ENCODE measurements at places on chromosomes 5 and 9.

GRCh38 chr5:172929371-172929838, 29.8 kb upstream of the RPL26L1 start:
- DNase-seq = no peak

DNA sequence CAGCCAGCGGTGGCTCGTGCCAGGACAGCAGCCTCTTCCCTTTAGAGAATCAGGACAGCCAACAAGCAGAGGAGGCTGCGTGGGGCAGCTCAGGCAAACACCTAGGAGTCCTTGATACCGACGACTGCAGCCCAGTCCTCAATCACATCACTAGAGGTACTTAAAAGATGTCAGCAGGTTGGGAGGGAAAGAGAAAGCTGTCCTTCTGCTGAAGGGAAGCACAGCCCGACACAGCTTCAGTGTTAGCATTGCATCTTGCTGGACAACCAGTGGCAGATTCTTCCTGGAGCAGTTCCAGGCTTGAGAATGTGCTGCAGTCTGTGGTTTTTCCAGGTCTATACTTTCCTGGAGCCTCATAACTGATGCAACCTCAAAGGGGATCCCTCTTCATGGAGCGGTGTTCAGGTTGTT, 230.5 kb downstream of the SYK start:
- DNase-seq = no peak

- no peak for DNase-seq
Observed at GRCh38 chr5:166672431-166672830, 1619.0 kb upstream of the WWC1 start.

DNA sequence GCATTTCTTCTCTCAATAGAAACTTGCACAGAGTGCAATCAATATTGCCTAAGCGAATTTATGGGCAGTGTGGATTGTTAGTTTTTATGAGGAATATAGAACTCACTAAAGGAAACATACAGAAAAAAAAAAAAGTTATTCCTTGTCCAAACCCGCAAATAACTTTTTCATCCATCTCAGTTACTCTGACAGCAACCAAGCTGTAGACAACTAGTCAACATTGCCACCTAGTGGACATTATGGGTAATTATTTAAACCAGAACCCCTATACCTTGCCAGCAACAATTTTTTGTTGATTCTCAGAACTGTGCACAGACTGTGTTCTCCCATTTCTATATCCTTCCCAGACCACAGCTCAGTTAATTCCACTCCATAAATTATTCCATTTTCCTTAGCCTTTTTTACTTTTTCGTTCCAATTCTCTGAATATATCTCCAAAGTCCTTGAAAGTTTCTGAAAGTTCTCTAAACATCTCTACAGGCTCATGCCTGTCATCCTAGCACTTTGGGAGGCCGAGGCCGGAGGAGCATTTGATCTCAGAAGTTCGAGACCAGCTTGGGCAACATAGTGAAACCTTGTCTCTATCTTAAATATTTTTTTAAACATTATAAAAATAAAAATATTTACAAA, 2.6 kb upstream of the AFAP1L1 start:
- no peak for DNase-seq

DNA sequence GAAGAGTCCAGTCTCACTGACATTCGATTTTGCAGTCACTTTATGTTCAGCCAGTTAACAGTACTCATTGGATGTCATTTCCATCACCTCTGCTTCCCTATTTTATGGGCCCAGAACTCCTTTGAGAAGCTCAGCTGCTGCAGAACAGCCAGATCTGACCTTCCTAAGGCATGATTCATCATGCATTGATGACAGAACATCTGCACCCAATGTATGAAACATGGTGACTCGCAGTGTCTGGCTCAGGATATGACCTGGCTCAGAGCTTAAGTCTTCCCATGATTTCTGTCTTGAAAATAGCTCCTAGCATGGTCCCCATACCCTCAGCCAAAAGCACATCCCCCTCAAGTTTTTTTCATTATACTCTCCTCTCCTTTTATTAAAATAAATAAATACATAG, 92.6 kb upstream of the TRIM32 start:
- DNase-seq = no peak

DNA sequence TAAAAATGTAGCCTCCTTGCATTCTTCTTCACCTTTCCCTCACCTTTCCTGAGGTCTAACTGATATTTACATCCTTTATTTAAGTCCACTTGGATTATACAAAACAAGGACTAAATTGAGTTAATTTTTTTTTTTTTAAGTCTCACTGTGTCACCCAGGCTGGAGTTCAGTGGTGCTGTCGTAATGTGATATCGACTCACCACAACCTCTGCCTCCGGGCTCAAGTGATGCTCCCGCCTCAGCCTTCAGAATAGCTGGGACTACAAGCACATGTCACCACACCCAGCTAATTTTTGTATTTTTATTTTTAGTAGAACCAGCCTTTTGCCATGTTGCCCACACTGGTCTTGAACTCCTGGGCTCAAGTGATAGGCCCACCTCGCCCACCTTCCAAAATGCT, 195.3 kb downstream of the BNC2 start:
- no peak for DNase-seq

GRCh38 chr5:56522960-56523359, 289.8 kb upstream of the ANKRD55 start:
- no peak for DNase-seq

- DNase-seq = no peak
Observed at GRCh38 chr5:135026645-135027265, 7.3 kb downstream of the PITX1 start.

DNA sequence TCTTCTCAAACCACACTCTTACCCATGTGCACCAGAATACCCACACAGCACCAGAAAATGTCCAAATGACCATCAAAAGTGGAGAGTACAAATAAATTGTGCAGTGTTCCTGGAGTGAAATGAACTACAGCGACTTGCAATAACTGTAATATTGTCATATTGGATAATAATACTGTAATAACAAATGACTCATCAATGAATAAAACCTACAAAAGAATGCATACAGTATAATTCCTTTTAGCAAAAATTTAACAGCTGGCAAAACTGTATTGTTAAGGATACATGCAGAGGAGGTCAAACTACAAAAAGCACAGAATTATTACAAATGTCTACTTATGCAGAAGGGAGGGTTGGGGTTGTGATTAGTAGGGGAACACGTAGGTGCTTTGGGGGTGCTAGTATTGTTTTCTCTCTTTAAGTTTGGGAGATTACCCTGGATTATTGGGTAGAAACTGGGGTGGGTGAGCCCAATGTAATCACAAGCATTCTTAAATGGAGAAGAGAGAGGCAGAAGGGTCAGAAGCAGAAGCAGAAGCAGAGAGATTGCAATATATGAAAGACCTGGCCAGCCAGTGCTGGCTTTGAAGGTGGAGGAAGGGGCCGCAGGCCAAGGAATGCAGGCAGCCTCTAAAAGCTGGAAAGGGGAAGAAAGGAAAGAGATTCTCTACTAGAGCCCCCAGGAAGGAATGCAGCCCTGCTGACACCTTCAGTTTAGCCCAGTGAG, 21.8 kb downstream of the IRF1 start:
- no peak for DNase-seq

DNA sequence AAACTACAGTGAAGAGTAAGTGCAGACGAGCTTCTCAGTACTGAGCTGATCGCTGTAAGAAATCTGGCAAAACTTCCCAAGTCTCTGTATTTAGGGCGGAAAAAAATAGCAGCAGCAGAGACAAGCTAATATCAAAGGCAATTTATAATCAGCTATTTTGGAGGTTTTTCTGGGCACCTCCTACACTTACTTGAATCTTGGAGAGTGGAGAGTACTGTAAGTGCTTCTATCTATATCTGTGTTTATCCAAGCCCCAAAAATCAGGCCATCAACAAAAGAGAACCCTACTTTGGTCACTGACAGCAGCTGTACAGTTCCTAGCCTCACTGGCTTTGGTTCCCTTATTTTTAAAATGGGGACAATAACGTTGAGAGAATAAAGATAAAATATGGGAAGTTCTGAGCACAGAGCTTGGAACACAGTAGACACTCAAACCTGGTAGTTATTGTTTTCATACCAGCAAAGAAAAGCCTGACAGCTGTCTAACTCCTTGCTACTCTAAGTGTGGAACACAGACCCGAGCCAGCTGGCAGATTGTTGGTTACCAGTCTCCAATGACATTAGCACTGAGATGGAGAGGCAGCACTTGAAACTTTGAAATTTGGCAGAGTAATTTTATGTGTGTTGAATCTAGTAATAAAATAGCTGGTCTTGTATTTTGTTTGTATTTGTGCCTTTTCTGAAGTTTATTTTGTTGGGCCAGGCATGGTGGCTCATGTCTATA, 96.0 kb upstream of the SLC28A3 start:
- no peak for DNase-seq

Measured in activated T-helper 1 cell treated with Interleukin-2 at 50 U/mL for 16 hours (primary cell).